Activated naive CD4-positive, alpha-beta T cell treated with anti-CD3 and anti-CD28 coated beads, Interleukin-2, amount 50 U/mL, for 16 hours (primary cell): ENCODE measurements at places on chromosomes 16 and 17.

DNA sequence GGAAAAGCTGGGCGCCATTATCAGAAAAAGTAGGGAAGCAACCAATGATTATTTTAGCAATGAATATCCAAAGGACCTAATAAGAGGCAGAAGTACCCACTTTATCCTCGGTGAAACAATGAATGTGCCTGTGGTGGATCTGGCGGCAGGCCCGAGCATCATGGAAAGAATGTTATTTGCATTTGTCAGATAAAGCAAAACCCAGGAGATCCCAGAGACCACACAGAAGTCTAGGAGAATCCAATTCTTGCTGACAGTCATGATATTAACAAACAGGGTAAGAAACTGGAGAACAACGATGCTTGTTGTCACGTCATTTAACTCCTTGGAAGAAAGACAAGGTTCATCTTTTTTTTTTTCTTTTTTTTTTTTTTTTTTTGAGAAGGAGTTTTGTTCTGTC is 12.0 kb upstream of the TNRC6A start:
- no peak for DNase-seq

DNA sequence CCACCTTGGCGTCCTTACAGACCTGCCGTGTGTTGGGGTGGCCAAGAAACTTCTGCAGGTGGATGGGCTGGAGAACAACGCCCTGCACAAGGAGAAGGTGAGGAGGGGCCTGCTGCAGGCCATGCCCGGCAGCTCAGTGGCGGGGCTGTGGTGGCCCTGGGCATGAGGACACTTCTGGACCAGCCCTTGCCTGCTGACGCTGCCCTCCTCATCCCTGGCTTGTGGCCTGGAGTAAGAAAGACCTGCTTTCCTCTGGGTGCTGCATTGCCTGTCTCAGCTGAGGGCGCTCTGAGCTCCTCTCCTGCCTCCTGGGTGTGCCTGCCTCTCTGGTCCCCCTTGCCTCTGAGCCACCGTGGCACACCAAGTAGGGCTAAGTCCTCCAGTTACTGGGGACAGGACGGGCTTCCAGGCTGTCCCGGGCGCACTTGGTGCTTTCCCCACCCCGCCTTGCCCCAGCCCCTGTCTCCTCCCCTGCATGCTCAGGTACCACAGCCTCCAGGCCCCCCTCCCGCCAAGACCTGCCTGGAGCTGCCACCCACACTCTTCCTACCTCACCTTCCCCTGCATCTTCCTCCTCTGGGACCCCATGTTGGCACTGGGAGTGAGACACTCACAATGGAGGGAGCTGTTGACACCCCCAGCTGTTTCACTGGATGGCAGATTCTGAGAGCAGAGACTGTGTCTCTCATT is 8.7 kb downstream of the ENDOV start:
- no peak for DNase-seq

DNA sequence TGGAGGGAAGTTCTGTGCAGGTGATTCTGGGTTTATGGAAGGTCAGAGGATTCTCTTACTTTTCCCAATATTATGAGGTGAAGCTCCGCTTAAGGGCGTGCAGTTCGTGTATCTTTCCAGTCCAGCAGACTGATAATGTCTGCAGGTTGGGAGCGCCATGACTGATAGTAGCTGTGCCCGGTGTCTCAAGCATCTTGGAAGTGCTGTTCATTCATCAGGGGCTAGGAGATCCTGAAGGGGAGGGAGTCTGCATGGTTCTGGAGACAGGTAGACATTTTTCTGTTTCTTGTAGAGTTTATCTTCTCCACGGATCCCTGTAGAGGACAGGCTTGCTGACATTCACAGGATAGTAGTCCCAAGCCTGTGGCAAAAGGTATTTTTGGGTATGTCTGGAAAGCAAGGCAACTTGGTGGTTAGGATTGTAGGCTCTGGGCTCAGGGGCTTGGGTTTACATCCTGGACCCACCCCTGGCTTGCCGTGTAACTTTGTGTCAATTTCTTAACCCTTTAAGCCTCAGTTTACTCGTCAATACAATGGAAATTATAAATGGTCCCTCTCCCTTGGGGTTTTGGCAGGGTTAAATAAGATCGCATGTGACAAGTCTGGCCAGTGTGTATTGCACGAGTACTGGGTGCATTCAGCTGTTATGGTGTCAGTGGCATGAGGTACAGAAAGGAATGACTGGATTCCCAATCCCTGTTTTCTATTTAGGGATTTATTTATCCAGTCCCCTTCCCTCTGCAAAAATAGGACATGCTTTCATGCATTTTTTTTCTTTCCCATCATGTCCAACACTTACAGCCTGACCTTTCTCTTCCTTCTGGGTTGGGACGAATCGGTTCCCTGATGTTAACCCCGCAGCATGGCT is 8.2 kb downstream of the HLF start:
- DNase-seq, result no peak

DNA sequence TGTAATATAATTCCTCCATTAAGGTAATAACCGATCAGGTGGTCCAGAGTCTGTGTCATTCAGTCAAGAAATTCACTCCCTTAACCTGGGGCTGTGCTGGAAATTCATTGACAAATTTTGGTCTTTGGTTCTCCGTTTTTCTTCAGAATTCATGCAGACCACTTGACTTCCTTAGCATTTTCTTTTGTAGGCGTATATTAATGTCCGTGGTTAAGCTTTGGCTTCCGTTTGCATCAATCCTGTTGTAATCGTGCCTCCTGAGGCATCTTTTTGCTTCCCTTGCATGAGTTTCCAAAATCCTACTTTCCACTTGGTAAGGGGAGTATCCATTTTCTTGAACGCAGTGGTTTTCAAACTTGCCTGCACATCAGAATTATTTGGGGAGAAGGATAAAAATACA is 9.0 kb downstream of the LRRC37B start:
- DNase-seq, result no peak

DNA sequence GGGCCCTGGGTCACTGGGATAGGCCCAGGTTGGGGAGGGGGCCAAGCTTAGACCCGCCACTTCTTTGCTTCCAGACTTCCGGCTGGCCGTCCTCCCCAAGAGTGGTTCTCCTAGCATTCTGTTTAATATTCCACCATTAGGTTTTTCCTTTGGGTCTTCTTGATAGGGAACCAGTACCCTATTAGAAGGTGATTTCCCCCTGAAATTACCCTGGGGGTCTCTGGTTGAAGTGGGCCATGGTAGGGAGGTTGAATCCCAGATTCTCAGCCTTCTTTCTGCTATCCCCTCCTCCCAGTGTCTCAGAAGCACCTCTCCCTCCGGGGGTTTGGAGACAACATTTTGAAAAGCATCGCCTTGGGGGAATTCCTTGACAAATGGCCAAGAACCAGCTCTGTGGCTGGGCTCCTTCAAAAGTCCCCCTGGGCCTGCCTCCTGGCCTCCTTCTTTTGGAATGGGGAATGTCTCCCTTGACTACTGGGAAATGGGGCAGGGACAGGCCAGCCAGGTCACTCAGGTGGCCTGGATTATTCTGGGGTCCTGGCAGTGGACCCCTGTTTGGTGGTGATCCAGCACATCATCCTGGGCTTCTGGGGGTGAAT is 5.7 kb downstream of the LASP1 start:
- DNase-seq, result no peak

DNA sequence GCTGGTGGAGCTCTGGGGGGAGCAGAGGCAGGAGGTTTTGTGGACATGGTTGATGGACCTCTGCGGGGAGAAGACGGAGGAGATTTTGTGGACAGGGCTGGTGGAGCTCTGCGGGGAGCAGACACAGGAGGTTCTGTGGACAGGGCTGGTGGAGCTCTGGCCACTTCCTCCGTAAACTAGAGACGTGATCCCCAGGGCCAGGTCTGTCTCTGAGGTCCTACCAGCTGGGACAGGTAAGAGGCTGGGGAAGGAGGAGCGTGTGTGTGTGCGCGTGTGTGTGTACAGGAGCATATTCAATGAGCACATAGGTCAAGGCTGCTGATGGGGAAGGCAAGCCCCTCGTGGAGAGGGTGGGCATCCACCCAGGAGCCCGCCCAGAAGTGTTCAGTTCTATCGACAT is 20.6 kb downstream of the RPH3AL start:
- DNase-seq, result no peak

DNA sequence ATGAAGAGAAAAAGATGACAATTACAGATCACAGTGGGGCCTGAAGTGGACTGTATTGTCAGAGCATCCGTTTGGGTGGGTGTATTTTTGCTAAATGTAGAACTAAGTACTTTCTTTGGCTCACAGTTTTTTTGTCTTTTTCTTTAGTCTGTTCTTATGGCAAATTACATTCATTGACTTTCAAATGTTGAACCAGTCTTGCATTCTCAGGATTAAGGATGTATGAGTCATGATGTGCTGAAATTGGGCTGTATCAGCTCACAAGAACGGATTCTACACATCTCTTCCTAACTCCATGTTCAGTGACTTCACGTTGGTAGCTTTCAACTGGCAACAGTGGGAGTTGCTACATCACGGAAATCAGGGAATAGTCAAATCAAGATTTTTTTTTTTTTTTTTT is 66.5 kb downstream of the TEX2 start:
- DNase-seq, result no peak

DNA sequence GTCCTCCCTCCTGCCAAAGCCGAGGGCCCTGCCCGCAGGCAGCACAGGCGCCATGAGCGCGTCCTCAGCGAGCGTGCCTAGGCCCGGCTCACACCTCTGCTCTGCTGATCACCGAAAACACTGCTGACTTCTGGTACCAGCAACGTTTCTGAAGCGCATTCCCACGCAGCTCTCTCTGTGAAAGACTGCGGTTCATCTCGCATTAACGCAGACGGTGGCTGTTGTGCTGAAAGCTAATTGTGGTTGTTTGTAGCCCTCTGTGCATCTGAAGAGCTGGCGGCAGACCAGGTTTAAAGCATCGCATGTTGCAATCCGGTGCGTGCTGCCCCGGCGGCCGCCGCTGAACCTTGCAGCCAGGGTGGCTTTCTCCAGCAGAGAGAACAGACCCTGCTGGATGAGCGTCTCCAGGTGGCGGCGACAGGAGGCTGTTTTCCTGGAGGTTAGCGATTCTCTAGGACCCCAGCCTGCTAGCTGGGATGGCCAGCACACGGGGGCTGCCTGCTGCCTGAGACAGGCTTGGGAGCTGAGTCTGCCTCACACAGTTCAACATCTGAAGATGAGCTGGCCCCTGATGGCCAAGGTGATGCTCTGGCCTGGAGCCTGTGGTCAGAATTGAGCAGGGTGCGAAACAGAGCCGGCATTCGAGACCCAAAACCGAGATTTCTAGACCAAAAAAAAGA is 49.8 kb upstream of the CHMP6 start:
- DNase-seq, result peak; percentile 3

GRCh38 chr16:70593544-70593943 is 52.8 kb upstream of the IL34 start:
- no peak for DNase-seq

DNA sequence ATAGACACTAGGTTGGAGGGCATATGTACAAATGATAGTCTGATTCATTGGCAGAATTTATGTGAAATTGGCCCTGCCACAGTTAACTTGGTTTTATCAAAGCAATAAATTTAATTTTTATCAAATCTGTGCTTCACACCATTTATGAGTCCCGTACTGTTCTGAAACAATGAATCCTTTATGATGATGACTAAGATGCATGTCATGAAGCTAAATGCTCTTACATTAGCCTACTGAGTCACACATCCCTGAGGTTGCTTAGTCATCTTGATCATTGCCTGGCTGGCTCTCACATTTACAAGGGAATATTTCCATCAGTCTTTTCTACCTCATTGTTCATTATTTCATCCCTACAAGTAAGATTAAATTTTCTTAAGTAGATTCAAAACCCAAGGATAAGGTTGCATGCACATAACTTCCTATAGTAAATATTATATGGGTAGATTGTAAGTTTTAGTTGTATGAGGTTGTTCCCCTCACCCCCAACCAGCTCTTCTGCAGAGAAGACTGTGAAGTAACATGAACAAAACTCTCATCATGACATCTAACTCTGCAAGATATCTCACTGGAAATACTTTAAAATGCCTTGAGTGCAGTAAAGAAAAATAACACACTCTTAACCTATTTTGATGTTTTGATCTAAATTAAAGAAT is 170.7 kb downstream of the CYB561 start:
- DNase-seq, result no peak

GRCh38 chr17:39213852-39214251 is 11.9 kb downstream of the STAC2 start:
- DNase-seq, result no peak

DNA sequence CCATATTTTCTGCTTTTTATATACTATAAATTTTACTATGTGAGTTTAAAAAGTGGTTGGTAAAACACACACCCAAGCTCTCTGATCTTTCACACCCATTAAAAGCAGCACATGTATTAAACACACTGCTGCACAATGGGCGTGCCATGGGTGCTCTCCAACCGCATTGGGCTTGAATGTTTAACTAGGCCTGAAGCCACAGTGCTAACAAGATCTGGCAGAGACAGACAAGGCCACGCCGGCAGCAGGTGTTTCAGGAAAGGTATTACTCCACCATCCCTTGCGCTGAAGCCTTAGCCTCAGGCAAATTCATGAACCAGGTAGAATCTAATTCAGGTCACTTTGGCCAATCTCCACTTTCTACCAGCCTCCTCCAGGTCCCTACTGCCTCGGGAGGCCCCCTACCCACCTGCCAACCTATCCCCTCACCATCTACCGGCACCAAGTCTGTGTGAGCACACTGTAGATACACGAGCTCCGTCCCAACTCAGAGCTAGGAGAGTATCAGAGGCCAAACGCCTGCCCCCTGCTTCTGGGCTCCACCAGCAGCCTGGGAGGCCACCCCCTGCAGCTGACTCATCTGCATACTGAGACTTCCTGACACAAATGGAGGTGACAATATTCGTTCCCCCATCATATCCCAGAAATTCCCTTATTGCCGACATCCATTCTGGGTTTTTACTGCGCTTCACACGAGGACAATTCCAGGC is 95.0 kb downstream of the ADCY9 start:
- no peak for DNase-seq

- peak; percentile 17 for DNase-seq
Observed at GRCh38 chr17:32323811-32324491, 18.0 kb downstream of the C17orf75 start.

GRCh38 chr16:53844804-53845203 is 140.8 kb downstream of the FTO start:
- DNase-seq, result no peak

DNA sequence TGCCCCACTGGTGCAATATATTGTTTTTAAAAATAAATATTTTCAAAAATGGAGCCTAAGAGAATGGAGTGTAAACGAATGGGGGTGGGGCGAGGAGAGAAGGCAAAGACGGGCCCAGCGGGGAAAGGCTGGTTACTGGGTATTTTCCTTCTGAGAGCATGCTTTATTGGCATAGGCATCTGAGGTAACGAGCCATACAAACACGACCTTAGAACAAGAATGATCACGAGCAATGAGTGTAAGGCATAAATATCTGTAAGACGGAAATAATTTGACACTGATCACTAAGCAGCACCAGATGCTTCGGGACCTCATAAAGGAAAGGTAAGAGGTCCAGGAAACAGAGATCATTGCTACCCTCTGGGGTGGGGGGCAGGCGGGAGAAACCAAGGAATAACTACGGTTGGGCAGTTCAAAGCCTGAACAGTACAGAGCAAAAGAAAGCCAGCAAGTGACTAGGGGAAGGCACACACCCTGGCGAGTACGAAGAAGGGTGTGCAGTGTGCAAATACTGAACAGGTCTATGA is 959 bp downstream of the SSH2 start:
- peak; percentile 19 for DNase-seq

- no peak for DNase-seq
Observed at GRCh38 chr17:29115435-29115834, 64.8 kb downstream of the MYO18A start.
